ENCODE measurements at places on chromosomes 6 and 20.

DNA sequence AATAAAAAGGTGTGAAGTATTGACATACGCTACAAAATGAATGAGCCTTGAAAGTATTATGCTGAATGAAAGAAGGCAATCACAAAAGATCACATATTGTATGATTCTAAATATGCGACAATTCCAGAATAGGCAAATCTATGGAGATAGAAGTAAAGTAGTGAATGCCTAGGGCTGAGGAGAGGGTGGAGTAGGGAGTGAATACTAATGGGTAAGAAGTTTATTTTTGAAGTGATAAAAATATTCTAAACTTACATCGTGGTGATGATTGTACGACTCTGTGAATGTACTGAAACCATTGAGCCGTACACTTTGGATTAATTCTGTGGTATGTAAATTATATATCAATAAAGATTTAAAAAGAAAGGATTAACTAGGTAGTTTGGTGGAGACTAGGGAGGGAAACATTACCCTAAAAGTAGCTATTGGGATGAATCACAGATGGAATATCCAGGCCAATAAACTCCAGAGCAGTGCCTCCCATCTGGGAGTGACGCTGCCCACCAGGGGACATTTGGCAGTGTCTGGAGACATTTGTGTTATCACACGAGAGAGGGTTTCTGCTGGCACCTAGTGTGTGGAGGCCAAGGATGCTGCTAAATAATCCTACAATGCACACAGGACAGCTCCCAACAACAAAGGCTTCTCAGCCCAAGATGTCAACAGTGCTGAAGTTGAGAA is 214.2 kb upstream of the PCSK2 start:
- DNase-seq = no peak

DNA sequence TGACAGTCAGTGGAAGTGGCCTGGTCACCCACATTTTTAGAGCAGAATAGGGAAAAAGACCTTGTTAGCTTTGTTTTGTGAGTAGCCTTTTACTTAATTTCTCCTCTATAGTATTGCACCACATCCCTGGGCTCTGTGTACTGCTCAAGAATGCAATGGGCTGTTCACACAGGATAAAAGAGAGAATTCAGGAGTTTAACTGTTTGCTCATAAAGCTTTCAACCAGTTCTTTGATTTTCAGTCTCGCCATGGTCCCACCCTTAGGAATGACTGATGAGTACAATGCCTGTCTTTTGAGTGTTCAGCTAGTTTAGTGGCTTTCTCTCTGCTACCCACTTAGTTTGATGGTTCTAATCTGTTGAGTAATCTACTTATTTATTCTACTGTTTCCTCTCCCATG is 129.7 kb downstream of the PLG start:
- no peak for DNase-seq

DNA sequence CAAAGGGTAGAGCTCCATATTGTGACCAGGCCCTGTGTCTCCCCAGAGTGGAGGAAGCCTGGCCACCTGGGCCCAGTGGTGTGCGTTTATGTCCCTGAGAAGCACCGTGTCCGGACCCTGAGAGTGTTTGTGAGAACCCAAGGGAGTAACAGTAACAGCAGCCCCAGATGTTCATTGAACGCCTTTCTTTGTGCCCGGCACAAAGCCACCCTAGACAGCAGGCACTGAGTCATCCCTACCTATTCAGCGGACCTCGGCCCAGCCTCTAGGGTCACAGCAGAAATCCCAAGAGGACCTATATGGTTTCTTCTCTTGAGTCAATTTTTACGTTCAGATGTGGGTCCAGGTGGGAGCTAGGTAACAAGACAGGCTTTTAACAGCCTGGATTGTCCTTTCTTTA is 24.5 kb downstream of the BCAS4 start:
- DNase-seq = no peak

- DNase-seq = no peak
Measured at GRCh38 chr6:69570106-69570505, 226.7 kb downstream of the LMBRD1 start.

DNA sequence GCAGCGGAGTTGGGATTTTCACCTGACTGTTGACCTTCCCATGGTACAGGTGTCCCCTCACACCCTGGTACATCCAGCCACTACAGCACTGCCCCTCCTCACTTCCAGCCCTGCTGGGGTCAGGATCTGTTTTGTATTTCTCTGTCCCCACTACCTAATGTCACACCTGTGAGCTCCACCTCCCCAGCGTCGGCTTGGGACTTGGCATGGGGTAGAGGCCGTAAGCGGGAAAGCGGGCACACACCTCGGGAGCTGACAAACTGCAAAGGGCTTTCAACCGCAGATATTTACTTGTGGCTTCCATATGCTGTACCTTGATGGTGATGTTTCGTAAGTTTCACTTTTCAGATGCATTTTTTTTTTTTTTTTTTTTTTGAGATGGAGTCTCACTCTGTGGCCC is 5.4 kb upstream of the CCN5 start:
- no peak for DNase-seq

GRCh38 chr6:153553627-153554026 is 422.5 kb upstream of the RGS17 start:
- DNase-seq = no peak

DNA sequence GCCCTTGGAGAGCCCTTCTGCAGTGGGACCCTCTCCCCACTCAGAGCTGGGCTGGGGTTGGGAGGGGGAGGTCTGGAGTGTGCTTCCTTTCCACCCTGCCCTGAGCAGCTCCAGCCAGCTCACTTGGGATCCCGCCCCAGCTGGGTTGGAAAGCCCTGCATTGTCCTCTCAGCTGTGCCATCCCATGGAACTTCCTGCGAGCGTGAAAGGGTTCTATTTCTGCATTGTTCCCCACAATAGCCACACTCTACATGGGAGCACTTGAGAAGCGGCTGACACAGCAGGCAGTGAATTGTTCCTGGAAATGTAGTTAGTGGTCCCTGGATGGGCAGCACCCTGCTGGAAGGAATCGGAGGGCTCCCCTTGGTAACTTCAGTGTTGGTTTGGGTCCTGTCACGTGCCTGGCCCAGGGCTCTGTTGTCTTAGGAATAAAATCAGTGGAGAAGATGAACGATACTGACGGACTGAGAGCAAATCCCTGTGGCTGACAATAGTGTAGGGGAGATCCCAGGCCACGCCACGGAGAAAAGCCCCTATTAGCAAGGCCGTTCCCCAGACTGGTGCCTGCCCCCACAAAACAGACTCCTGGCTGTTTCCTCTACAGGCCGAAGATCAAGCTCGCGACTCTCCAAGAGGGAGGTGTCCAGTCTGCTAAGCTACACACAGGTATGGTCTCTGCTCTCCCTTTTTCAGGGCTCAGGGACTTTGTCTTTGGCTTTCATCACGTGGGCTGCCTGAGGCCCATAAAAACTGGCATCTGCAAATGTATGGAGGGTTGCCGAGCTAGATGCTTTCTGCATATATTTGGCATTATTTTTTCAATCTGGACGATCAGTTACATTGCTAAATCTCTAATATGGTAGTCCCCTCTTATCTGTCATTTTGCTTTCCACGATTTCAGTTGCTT is 18.8 kb downstream of the DNMT3B start:
- no peak for DNase-seq

GRCh38 chr20:53002786-53003185 is 30.6 kb downstream of the TSHZ2 start:
- no peak for DNase-seq

- no peak for DNase-seq
Measured at GRCh38 chr6:158624684-158625682, 19.6 kb downstream of the DYNLT1 start.

- peak; percentile 57 for DNase-seq
Measured at GRCh38 chr20:61719691-61720347, 345.9 kb downstream of the TAF4 start.

- DNase-seq = no peak
Measured at GRCh38 chr6:116330511-116330910, 40.2 kb upstream of the DSE start.

DNA sequence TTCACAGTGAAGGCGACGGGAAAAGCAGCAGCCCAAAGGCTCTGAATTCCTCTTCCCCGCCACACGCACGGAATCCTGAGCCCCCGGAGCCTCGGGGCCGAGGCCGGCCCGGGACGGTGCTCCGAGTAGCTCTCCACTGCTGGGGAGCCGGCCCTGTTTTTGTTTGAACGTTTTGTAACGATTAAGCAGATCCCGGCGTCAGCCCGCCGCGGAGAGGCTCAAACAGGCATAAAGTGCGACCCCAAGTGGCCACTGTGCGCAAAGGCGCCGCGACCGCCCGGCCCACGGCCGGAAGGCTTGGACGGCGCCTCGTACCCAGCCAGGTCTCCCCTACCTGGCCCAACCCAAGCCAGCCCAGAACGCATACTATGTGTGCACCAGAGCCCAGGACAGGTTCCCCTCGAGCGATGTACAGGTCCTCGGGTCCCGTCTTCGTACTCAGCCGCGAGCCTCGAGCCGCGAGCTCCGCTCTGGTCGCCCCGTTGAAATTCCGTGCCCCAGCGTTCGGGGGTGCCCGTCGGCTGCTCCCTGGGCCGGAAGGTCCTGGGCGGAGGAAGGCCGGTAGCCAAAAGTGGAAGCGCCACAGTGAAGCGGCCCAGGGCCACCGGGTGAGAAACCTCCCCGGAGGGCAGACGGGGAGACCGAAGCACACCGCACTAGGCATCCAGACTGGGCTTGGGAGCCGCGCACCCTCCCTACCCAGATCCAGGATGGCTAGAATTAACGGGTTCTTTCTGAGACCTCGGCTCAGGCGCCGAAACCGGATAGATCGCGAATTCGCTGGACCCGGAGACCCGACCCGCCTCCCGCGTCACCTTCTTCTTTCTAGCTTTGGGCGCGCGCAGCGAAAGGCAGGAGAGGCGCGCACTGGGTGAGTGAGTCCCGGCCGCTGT is 1.2 kb upstream of the MAFB start:
- DNase-seq = peak; percentile 79

DNA sequence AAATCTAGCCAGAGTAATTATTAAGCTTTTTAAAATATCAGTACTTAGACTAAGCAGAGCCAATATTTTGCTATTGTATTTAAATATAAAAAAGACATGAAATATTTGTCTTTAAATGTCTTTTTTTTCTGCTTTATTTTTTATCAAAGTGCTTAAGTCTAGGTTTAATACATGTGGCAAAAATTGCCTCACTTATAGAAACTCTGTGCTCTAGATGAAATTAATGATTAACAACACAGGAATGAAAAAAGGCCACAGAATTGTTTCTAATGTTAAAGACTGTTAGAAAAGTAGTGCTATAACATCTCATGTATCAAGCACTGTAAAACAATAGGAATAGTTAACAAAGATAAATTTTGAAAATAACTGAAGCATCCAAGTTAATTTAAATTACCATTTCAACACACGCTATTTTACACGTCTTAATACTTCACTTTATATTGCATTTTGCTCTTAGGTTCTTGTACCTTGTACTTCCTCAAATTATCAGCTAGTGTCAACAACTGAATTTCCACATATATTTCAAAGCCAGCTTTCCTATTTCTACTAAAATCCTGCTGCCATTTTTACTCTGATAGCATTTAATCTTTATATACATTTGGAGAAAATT is 1515.1 kb downstream of the HACE1 start:
- no peak for DNase-seq

DNA sequence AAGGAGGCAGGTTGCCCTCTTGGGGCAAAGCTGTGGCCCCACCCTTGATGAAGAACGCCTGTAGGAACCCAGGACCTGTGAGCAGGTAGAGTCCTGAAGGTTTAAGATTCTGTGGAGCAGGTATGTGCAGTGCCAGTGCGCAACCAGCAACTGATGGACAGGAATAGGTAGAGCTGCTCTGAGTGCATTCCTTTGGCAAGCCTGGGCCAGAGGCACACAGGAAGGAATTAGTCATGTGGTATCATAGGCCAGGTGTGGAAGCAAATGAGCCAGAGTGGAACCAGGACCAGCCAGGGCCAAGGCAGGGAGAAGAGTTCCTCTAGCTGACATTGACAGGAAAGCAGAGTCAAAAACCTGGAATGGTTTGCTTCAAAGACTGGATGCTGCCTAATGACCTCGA is 1.4 kb upstream of the KHDC1 start:
- DNase-seq = peak; percentile 3

- DNase-seq = no peak
Measured at GRCh38 chr6:125054331-125054730, 92.1 kb downstream of the RNF217 start.

- DNase-seq = no peak
Measured at GRCh38 chr6:165220045-165220444, 89.4 kb downstream of the C6orf118 start.

- DNase-seq = no peak
Measured at GRCh38 chr6:53930330-53930729, 135.5 kb downstream of the LRRC1 start.

DNA sequence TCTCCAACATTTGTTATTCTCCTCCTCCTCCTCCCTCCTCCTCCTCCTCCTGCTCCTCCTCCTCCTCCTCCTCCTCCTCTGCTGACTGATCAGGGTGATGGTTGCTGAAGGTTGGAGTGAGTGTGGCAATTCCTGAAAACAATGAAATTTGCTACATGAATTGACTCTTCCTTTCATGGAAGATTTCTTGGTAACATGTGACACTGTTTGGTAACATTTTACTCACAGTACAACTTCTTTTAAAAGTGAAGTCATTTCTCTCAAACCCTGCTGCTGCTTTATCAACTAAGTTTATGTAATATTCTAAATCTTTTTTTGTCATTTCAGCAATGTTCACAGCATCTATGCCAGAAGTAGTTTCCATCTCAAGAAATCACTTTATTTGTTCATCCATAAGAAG is 543.0 kb downstream of the MAFB start:
- no peak for DNase-seq

- no peak for DNase-seq
Measured at GRCh38 chr6:159473475-159474263, 219.4 kb downstream of the SOD2 start.

DNA sequence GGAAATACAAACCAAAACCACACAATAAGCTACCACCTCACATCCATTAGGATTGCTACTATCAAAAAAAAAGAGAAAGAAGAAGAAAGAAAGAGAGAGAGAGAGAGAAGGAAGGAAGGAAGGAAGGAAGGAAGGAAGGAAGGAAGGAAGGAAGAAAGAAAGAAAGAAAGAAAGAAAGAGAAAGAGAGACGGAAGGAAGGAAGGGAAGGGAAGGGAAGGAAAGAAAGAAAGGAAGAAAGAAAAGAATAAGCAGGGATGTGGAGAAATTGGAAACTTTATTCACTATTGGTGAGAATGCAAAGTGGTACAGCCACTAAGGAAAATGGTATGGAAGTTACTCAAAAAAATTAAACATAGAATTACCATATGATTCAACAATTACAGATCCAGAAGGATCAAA is 159.9 kb downstream of the ID4 start:
- DNase-seq = no peak
